ENCODE measurements at places on chromosomes 6 and 20.

- DNase-seq = peak; percentile 42
Measured at GRCh38 chr6:133983099-133983939, 30.3 kb downstream of the TBPL1 start.

GRCh38 chr6:20427856-20428255 is 26.2 kb downstream of the E2F3 start:
- DNase-seq = no peak

DNA sequence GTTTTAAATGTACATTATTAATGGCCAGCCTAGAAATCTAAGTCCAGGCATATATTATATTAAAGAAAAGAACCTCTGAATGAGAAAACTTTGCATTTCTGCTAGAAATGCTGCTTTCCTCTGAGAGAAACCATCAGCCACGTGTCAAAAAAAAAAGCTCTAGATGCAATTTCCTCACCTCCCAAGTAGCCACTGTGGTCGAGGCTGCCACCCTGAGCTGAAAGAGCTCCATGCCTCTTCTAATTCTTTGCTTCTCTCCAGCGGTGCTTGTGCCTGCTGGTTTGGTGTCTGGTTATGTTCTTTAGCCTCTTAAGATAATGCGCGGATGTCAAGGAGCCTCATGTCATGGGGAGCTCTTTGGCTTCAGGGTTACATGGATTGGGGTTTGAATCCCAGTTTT is 316.0 kb downstream of the TFAP2C start:
- no peak for DNase-seq

DNA sequence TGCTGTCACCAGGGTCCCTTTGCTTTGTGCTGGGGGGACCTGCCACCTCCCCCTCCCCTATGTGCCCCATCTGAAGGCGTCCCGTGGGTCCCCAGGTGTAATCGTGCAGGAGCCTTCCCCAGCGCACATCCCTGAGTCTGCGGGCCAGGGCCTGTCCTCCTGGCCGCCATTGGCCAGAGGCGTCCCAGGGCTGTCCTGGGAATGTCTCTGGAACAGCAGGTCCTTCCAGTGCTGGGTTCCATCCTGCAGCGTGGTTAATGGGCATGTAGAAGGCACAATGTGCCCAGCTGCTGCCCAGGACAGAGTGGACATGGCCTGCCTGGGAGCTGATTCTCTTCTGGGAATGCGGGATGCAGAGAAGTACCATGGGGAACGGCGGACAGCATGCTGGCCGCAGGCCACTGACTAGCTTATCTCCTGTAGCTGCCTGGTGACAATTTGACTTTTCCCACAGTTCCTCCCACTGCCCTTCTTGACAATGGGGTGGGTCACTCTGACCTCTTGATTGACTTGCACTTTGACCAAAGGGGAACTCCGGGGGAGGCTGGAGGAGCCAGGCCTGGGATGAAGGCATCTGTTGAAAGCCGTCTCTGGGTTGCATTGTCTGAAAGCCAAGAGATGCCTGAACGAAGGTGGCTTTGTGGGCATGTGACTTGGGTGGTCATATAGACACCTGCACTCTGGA is 64.0 kb downstream of the CTCFL start:
- no peak for DNase-seq

DNA sequence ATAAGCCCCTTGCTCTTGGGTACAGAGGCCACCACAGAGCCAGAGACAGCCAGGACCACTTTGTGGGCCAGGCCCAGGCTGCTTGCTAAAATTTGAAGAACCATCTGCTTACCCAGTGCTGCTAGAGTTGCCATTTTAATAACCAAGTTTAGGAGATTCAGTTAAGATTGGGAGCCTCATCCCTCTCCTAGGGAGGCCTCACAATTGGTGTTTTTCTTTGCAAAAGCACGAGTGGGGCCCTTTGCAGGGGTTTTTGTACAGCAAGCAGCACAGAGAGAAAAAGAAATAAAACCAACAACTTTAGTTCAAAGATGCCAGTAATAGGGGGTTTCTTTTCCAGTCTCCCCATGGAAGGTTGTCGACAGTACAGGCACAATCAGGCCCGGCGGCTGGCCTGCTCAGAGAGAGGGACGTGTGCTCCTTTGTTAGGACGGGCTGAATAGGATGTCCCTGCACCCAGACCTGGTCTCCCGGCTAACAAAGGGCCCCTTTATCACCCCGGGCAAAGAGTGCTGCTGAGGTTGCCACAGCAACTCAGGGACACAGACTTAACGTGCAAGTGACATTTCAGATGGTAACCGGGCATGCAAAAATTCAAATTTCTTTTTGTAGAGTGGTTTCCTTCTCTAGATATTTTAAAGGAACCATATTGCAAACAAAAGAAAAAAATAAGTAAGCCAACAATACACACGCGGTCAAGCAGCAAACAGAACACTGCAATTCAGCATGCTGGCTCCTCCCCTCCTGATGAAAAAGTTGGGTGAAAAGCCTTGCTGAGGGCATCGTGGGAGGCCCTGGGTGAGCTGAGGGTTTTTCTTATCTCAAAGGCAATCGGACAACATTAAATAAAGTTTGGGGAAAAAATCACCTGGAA is 10.5 kb upstream of the TOX2 start:
- no peak for DNase-seq

- no peak for DNase-seq
Measured at GRCh38 chr6:164694386-164694785, 615.0 kb downstream of the C6orf118 start.

- DNase-seq = no peak
Measured at GRCh38 chr20:58543274-58543673, 28.1 kb upstream of the APCDD1L start.

- DNase-seq = no peak
Measured at GRCh38 chr6:42522942-42523814, 40.7 kb upstream of the UBR2 start.

- DNase-seq = no peak
Measured at GRCh38 chr6:140609956-140610355, 1235.5 kb upstream of the CITED2 start.

DNA sequence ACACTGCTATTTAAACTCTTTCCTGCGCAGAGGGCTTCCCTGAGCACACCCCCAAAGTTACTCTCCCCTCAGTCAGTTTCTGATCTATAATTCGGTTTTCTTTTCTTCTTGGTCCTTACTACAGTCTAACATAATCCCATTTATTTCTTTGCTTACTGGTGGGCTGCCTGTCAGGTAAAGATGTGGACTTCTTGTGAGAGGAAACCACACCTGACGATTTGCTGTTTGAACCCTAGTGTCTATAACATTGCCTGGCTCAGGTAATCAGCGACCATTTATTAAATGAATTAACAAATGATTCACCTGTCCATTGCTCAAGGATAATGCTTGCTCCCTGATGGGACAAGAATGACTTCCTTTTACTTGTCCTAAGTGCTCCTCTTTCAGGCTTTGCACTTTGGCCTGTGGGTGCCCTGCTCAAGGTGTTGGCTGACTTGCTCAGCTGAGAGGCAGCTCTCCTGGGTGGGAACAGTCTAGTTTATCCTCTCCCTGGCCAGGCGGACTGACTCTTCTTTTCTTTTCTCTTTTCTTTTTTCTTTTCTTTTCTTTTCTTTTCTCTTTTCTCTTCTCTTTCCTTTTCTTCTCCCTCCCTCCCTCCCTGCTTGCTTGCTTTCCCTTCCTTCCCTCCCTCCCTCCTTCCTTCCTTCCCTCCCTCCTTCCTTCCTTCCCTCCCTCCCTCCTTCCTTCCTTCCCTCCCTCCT is 233.1 kb downstream of the BCAS1 start:
- no peak for DNase-seq

DNA sequence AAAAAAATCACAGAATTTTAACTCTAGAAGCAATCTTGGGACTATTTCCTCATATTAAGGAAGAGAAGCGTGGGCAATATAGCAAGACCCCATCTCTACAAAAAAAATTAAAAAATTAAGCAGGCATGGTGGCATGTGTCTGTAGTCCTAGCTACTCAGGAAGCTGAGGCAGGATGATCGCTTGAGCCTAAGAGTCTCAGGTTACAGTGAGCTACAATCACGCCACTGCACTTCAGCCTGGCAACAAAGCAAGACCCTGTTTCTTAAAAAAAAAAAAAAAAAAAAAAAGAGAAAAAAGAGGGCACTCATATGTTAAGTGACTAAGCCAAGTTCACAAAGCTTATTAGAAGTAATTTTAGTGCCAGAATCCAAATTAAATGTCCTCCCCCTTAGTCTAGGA is 100.8 kb downstream of the SESN1 start:
- DNase-seq = no peak

DNA sequence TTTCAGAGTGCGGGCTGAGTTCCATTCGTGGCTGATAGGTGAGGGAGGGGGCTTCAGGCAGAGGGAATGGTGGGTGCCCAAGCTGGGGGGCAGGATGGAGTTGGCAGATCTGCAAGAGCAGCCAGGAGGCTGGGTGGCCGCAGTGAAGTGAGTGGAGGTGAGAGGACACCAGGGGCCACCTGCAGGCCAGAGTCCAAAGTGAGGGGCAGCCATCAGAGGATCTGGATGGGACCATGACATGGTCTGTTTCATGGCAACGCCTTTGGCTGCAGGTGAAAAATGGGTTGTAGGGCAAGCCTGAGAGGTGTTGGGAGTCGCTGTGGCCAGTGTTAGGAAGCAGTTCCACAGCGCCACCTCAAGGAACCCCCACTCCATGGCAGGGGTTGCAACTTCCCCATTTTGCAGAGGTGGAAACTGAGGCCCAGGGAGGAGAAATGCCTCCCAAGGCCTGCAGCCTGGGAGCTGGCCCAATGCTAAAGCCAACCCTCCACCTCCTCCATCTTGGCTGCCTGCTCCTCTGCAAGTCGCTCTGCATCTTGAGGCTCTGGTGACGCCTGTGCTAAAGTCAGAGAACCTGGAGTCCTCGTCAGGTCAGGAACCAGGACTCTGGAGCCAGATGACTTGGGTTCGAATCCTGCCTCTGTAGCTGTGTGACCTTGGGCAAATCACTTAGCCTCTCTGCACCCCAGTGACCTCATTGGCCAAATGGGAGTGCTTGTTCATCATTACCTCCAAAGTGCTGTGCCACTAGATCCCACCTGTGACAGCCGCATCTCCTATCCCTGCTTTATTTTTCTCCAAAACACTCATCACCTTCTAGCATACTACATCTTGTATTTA is 153.8 kb downstream of the CEBPB start:
- DNase-seq = no peak

DNA sequence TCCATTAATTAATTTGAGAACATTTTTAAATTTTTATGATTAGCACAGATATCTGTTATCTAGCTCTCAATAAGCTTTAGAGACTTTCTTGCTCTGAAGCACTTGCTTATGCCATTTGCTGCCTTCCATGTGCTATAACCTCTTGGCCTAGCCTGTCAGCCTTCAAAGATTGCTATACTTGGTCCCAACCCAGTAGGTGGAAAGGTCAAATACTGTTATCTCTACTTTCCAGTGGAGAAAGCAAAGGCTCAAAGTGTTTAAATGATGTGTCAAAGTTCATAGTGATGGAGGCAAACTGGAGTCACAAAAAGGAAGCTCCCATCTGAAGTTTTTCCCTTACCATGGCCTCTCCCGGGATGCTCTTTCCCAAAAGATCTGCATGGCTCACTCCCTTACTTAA is 125.1 kb downstream of the PKHD1 start:
- no peak for DNase-seq

DNA sequence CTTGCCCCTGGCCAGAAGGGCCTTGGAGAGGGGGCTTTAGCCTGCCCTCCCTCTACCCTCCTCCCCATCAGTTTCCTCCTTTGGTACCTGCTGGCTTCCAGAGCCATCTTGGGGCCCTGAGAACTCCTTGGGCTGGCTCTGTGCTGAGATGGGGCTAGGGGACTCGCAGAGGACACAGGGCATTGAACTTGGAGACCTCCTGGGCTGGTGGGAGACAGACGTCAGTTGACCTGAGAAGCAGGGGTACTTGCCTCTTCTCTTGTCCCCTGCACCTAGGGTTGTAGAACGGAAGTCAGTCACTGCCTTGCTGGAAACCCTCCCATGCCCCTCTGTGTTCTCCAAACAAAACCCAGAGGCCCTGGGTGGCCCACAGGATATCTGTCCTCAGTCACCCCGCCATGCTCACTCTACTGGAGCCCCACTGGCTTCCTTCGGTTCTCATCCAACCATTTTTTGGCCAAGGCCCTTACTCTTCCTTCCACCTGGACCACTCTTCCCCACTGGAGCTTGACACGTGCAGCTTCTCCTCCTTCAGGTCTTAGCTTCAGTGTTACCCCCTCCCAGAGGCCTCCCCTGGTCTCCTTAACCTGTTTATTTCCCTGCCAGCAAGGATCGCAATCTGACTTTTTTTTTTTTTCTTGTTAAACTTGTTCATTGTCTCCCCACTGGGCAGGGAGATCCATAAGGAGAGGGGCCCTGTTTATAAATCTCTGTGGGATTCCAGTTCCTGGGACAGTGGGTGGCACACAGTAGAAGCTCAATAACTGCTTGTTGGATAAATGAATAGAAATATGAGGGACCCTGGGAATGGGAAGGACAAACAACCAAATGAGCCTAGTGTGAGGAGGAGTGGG is 971 bp downstream of the RBCK1 start:
- no peak for DNase-seq

- no peak for DNase-seq
Measured at GRCh38 chr6:14824060-14824459, 421.8 kb upstream of the JARID2 start.

DNA sequence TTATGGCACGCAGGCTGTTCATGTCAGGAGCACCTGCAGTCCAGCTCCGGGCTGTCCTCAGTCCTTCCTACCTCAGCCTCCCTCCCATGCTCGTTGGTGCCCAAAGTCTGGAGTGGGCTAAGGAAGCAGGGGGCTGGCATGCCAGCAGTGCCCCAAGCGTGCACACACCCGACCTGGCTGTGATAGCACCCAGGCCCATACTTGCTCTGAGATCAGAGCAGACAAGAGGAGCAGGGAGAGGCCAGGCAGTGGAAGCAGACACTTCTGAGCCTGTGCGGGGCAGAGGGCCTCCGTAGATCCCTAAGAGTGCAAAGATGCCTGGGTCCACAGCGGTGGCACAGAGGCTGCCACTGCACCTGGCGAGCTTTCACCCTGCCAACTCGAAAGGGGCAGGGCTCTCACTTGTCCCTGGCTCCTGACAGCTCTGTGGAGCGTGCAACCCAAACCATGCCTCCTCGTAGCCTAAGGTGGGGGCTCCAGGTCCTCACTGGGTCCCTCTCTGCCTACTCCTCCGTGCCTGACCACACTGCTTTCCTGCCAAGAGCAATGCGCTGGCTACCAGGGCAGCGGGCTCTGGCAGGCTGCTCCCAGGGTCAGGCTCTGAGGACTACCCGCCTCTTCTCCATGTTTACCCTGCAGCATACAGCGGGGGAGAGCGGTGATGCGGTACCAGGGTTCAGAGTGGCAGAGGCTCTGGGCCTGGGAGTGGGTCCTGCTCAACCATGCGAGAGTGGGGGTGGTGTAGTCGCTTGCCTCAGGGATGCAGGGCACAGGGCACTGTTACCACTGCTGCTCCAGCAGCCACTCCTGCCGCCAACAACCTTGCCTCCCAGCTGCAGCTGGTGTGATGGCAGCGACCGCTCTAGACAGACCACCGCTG is 59.5 kb downstream of the MANEA start:
- DNase-seq = no peak

GRCh38 chr6:13446381-13446780 is 41.0 kb downstream of the GFOD1 start:
- no peak for DNase-seq

DNA sequence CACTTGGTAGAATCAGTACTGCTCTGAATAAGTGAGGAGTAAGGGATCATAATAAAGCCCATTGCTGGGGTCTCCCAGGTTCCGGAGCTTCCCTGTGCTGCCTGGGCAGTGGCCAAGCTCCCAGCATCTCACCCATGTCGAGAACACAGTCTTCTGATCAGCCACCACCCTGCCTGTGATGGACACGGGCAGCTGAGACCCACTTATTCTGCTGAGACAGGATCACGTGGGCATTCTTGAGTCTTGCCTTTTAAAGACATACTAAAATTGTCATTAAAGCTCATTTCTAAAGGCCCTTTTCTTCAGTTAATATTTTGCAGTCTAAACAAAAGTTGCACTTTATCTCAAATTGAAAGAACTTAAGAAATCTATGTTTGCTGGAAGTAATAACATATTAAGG is 42.7 kb upstream of the SLC22A2 start:
- DNase-seq = no peak

GRCh38 chr20:10953437-10953836 is 279.6 kb upstream of the JAG1 start:
- DNase-seq = no peak
